Mucosa of gallbladder (tissue), 1 donor: ENCODE measurements at places on chromosomes 16 and 17. TPM values are rescaled to one million over a fixed set of nuclear protein-coding genes. Genes with fewer than 3 reads are reported as not detected.

DNA sequence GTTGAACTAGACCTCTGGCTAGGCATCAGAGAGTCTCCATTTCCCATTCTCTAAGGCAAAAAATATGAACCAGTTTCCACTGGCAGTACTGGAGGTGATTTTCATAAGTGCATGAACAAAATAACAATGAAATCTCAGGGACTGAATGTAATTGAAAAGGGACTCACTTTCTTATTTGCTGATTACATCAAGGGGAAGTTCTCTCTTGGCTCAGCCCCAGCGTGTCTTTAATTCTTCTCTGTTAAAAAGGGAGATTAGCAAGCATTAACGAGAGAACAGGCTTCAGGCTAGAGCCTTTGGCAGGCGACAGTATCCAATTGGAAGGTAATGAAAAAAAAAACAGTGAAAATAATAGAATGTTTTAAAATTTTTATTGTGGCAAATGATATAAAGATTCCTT lies 34.0 kb upstream of the ADAMTS18 start:
- no peak for DNase-seq

DNA sequence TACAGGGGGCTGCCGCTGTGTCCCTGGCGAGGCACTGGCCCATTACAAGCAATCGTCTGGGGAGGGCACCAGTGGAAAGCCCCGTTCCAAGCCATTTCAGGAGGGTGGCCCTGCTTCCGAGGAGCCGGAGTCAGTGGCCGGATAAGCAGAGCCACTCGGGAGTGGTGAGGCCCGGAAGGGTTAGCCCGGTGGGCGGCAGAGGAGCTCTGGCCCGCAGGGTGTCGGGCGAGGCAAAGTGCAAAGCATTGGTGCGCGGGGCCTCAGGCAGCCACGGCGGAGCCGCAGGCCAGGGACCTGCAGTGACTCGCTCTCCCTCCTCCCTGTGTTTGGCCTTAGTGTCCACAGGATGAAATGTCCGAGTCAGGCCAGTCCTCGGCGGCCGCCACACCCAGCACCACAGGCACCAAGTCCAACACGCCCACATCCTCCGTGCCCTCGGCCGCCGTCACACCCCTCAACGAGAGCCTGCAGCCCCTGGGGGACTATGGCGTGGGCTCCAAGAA lies 24.6 kb downstream of the NME3 start:
- DNase-seq, result no peak

DNA sequence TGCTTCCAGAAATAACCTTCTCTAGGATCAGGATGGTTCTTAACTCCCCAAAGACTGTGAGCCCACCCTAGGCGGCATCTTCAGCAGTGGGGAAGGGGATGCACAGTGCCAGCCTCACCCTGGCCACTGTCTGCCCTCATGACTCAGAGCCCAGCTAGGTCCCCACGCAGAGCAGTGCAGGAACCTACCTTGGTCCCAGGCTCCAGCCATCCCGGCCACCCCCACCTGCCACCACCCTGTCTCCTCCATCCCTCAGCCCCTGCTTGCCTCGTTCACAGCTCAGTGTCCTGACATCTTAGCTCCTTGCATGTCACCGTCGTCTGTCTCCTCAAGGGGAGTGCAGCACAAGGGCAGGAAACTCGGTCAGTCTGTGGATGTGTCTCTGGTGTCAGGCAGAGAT lies 16.1 kb upstream of the KRTAP17-1 start:
- DNase-seq, result no peak

DNA sequence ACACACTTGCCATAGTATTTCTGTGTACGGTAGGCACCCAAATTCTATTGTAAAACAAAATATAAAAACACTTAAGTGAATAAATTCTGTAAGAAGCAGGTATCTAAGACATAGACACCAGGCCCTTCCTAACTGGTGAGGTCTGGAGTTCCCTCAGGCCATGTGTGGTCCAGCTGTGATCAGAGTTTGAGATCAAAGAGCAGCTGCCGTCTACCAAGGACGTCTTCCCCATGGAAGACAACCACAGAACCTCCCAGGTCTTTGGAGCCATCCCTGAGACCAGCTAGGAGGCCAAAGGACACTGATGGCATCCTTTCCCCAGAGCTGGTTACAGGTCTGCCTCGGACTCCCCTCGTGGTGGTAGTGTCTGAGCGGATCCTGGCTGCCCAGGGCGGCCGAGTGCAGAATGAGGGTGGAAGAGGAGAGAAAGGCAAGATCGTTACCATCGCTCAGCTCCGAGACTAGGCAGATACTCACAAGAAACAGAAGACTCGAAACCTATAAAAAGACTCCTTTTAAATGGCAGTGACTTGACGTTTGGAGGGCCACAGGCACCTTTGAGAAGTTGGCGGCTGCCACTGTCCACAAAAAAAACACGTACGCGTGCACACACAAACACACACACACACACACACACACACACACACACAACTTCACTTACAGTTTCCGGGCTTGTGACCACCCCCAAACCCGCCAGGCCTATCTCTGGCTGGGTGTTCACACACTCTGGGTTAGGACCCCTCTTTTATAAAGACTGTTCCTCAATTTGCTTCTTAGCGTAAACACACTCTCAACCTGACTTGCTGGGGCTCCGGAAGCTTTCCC lies 7.5 kb downstream of the TIMP2 start:
- no peak for DNase-seq

DNA sequence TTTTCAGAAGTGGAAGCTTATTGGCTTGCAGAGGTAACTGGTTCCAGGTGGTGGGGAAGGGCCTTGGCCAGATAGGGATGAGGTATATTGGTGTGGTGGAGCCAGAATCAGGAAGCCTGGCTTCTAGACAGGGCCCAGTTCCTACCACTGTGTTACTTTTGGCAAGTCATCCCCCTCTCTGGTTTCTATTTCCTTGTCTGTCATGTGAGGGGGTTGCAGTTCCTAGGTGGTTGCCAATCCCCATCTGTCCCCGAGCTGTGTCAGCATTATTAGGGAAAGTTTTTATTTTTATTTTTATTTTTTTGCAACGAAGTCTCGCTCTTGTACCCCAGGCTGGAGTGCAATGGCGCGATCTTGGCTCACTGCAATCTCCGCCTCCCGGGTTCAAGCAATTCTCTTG lies 3.0 kb downstream of the SMCR8 start:
- DNase-seq, result no peak

- no peak for DNase-seq
These were observed 165.3 kb downstream of the SALL1 start for GRCh38 chr16:50985733-50986132.

DNA sequence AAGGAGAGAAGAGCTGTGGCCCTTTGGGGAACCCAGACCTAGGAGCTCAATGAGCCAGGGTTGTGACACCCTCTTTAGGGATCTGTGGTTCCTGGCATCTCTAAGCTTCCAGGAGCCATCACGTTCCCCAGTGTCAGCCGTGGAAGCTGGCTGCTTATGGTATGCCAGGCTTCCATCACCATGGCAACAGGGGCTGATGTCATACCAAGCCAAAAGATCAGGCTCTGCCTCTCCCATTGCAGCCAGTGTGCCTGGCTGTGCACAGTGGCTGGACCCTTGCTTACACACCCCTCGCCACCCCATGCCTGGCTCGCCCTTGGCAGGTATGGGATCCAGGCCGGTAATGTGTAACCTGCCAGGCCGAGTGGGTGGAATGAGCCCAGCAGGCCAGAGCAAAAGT lies 91.1 kb downstream of the SSH2 start:
- no peak for DNase-seq

DNA sequence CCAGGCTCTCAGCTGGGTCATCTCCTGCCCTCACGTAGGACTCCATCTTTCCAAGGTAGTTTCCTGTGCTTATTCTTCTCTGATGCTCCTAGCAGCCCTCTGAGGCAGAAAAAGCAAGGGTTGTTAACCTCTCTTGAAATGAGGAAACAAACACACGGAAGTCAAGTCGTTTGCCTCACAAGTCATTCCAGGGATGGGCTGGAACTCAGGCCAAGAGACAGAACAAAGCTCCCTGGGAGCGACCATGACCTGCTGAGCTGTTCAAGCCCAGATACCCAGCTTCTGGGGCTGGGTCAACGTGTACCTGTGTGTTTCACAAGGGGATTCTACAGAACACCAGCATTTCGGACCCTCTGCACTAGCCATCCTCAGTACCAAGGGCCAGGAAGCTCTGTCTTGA lies 28.1 kb downstream of the SRL start:
- peak; percentile 73 for DNase-seq

- DNase-seq, result no peak
These were observed 19.3 kb downstream of the MMD start for GRCh38 chr17:55402374-55402773.

- DNase-seq, result no peak
These were observed 55.8 kb downstream of the ACTG1 start for GRCh38 chr17:81456798-81457197.

DNA sequence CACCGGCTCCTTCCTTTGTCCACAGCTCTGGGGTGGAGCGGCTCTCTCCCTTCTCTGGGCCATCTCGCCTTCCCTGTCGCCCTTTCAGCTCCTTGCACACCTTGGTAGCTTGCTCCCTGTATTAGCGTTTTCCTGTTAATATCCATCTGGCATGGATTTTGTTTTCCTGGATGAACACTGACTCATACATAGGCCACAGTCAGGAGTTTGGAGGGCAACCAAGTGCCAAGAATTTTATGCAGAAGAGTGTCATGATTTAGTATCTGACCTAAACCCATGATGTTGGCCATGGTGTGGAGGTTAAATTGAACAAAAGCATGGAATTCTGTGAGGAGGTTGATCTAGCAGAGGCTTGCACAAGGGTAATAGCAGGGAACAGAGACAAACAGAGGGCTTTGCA lies 180.9 kb downstream of the AIPL1 start:
- DNase-seq, result no peak

- peak; percentile 54 for DNase-seq
These were observed 16.2 kb downstream of the CHST4 start for GRCh38 chr16:71542377-71542776.

GRCh38 chr17:71180801-71181385 lies 939.9 kb upstream of the SOX9 start:
- DNase-seq, result no peak

DNA sequence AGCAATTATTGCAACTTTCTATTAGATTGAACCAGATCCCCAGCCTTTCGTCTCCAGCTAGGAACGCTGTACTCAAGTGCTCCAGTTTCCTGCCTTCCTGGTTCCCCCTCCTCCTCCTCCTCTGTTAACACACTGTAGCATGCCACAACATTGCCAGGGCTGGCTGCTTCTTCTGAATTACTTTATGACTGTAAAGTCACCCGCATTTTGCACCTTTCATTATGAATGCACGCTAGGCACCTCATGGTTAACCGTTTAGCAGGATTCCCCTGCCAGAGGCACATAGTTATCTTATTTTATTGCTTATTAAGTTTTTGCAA lies 4.5 kb downstream of the ZNF423 start:
- no peak for DNase-seq

GRCh38 chr16:58001781-58002415 lies 691 bp downstream of the USB1 start:
- no peak for DNase-seq

- DNase-seq, result no peak
These were observed 9.7 kb downstream of the CHAD start for GRCh38 chr17:50458701-50459676.

DNA sequence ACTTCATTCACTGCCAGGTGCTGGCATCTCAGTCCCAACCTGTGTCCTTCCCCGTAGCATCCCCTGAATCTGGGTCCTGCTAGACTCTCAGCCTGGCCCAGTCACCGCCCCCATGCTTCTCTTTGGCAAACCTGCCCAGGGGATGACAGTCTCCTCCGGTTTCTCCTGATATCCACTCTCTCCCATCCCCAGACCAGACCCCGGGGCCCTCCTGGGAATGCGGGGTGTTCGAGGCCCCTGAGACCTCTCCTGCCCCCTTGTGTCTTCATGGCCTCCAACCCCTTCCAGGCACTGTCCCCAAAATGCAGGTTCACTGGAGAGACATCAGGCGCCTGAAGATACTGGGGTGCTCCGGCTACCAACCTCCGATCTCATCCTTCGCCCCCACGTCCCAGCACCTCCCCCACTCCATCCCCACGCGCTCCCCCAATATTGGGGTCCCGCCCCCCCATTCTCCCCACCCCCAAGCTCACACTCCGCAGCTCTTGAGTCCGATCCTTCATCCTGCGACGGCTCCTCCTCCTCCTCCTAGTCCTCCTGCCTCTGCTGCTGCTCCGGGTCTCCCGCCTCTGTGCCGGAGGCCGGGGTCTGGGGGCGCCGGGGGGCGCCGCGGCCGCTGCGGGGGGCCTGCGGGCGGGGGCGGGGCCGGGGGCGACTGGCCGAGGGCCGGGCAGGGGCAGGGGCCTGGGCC lies 399 bp downstream of the STX1B start:
- DNase-seq, result no peak

DNA sequence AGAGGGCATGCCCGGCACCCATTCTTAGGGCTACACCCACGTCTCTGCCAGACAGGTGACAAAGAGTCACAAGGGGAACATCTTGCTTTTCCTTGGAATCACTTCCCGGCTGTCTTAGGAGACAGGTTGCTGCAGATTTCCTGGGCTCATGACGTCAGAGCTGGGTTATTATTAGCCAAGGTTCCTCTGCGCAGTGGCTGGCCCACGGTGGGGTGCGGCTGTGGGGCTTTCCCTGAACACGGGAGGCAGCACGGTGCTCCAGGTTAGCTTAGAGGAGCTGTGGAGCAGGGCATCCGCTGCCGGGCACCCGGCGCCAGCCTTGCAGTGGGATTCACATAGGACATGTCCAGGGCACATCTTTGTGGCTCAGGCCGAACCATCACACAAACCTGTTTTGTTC lies 118.0 kb upstream of the PLCG2 start:
- DNase-seq, result no peak

The NTN3 gene
- total RNA-seq, result 0.46 TPM

The CCDC78 gene
- 3.3 TPM for total RNA-seq

The SMIM36 gene
- total RNA-seq, result not detected

The SNX20 gene
- 4.2 TPM for total RNA-seq

The RGS9 gene
- total RNA-seq, result 8.8 TPM

The KRTAP3-1 gene
- not detected for total RNA-seq

The PIK3R6 gene
- total RNA-seq, result 2.8 TPM
